ENCODE measurements at places on chromosomes 11 and 22. TPM values are rescaled to one million over a fixed set of nuclear protein-coding genes. Genes with fewer than 3 reads are reported as not detected.

The SF3A1 gene
- 16.2 TPM for polyA plus RNA-seq

The OR4X2 gene
- not detected for polyA plus RNA-seq

The LRRC56 gene
- polyA plus RNA-seq = 0.48 TPM

The SMC1B gene
- polyA plus RNA-seq = not detected

The SERPING1 gene
- 268 TPM for polyA plus RNA-seq

The RFPL1 gene
- polyA plus RNA-seq = not detected

The CECR2 gene
- polyA plus RNA-seq = 3.4 TPM

The NTM gene
- polyA plus RNA-seq = 35.0 TPM

The GRIK4 gene
- 0.32 TPM for polyA plus RNA-seq

The MYOD1 gene
- not detected for polyA plus RNA-seq

The CFAP300 gene
- polyA plus RNA-seq = 1.1 TPM

The HPX gene
- polyA plus RNA-seq = 0.27 TPM

The TUB gene
- 10.0 TPM for polyA plus RNA-seq

The MUC6 gene
- 0.05 TPM for polyA plus RNA-seq

The MRGPRX4 gene
- polyA plus RNA-seq = not detected

The CD3G gene
- 0.02 TPM for polyA plus RNA-seq

The OR10A4 gene
- not detected for polyA plus RNA-seq

The TYR gene
- not detected for polyA plus RNA-seq

The CHRDL2 gene
- polyA plus RNA-seq = 0.97 TPM

The CRYBB2 gene
- not detected for polyA plus RNA-seq

The XKR3 gene
- not detected for polyA plus RNA-seq

The TEX12 gene
- polyA plus RNA-seq = 0.20 TPM

The LARGE2 gene
- polyA plus RNA-seq = 0.32 TPM

The TMEM45B gene
- polyA plus RNA-seq = not detected

The SYT9 gene
- polyA plus RNA-seq = 0.07 TPM

The ASCL2 gene
- 0.20 TPM for polyA plus RNA-seq

The ELMOD1 gene
- polyA plus RNA-seq = 5.7 TPM

The KRTAP5-9 gene
- not detected for polyA plus RNA-seq

Data from right cardiac atrium (tissue), 5 donors.